Activated T-helper 1 cell treated with anti-CD3 and anti-CD28 coated beads, Interleukin-2, amount 50 U/mL, for 16 hours (primary cell): ENCODE measurements at places on chromosomes 7 and 10.
A peak's percentile ranks its signal among the peaks of the same experiment; 100 is the strongest.

DNA sequence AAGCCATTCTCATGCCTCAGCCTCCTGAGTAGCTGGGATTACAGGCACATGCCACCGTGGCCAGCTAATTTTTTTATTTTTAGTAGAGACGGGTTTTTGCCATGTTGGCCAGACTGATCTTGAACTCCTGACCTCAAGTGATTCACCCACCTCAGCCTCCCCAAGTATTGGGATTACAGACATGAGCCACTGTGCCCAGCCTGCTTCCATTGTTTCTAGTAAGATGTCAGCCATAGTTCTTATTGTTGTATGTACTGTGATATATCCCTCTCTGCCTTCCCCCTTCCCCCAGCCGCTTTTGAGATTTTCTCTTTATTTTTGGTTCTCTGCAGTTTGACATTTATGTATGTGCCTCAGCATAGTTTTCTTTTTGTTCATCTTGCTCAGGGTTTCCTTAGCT, 87.9 kb upstream of the KLF14 start:
- DNase-seq: no peak

GRCh38 chr7:121924269-121925186, 51.6 kb downstream of the PTPRZ1 start:
- DNase-seq: no peak

- DNase-seq: peak; percentile 2
These were observed 6.1 kb downstream of the NPY start for GRCh38 chr7:24290004-24290641.

GRCh38 chr7:157652954-157653826, 316.4 kb downstream of the DNAJB6 start:
- no peak for DNase-seq

GRCh38 chr7:45938626-45939302, 17.7 kb upstream of the IGFBP3 start:
- no peak for DNase-seq

DNA sequence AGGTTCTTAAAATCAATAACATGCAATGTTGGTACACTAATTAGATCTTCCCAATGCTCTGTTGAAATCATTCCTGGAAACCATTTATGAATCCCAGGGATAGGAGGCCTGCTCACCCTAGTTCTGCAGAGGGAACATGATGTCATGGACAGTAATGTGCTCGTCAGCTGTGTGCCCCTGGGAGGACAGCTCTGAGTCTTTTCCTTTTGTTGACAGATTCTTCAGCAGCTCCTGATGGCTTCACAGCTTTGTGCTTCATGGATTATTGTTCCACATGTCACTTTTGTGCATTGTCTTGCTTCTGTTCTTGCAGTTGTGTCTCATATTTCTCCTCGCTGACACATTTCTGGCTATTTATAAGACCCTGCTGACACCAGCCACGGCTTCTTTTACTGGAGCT, 367.5 kb downstream of the CCSER2 start:
- DNase-seq: no peak
